ENCODE measurements at places on chromosomes 7 and 10. TPM values are rescaled to one million over a fixed set of nuclear protein-coding genes. Genes with fewer than 3 reads are reported as not detected.

Gene PRR15
- total RNA-seq, result 8.9 TPM

Gene ABCA13
- 0.83 TPM for total RNA-seq

- H3K36me3 ChIP-seq, result no peaks in the 10 kb centered on the region
- H3K27me3 ChIP-seq, result no peaks in the 10 kb centered on the region
- H3K4me1 ChIP-seq, result no peaks in the 10 kb centered on the region
Measured at GRCh38 chr10:62506371-62506770, 132.2 kb downstream of the ZNF365 start.

Gene EBF3
- total RNA-seq, result 0.80 TPM

Gene CRPPA
- 3.2 TPM for total RNA-seq

Gene GOLGA7B
- total RNA-seq, result under 0.01 TPM

- no peak overlapping the region for H3K27ac ChIP-seq
- H3K4me3 ChIP-seq, result no peak overlapping the region
- H3K4me1 ChIP-seq, result no peaks in the 10 kb centered on the region
- no peaks in the 10 kb centered on the region for H3K27me3 ChIP-seq
- no peak for DNase-seq
Measured at GRCh38 chr10:18418541-18419215, 232.7 kb downstream of the NSUN6 start.

DNA sequence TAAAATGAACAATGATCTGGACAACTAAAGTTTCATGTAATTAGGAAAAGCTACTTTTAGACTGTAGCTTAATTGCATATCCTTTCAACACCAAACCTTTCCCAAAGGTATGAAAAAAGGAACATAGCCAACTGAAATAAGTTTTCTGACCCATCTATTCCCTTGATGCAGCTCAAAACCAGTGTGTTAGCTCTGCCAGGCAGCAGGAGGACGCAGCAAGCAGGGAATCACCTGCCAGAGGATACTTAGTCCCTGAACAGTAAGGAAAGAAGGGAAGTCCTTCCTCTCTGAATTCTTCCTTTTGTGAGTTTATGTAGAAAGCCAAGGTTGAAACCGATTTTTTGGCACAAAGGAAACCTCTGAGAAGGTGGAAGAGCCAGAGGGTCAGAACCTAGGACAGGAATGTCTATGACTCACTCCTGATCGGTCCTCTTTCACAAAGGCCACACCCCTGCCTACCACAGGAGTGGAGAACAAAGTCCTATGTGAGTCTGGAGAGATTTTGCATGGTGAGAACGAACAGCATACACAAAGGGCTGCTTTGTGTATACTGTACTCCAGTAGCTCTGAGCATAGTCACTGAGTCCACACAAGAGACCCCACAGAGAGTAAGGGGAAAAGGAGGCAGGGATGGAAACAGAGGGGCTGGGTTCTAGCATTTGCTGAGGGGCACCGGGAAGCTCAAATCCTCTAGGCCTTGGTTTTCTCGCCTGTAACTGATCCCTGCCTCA is 68.8 kb upstream of the GSDME start:
- H3K27ac ChIP-seq, result peak overlapping the region; percentile 19
- no peaks in the 10 kb centered on the region for H3K36me3 ChIP-seq
- H3K4me1 ChIP-seq, result peaks cover 7% of the 10 kb centered on the region
- no peak overlapping the region for H3K4me3 ChIP-seq

GRCh38 chr7:130669085-130669700 is 645 bp upstream of the COPG2 start:
- peak overlapping the region; percentile 64 for H3K4me3 ChIP-seq
- H3K4me1 ChIP-seq, result peaks cover 2% of the 10 kb centered on the region
- H3K27me3 ChIP-seq, result no peaks in the 10 kb centered on the region
- H3K36me3 ChIP-seq, result no peaks in the 10 kb centered on the region
- no peak for DNase-seq
- H3K27ac ChIP-seq, result peak overlapping the region; percentile 86

DNA sequence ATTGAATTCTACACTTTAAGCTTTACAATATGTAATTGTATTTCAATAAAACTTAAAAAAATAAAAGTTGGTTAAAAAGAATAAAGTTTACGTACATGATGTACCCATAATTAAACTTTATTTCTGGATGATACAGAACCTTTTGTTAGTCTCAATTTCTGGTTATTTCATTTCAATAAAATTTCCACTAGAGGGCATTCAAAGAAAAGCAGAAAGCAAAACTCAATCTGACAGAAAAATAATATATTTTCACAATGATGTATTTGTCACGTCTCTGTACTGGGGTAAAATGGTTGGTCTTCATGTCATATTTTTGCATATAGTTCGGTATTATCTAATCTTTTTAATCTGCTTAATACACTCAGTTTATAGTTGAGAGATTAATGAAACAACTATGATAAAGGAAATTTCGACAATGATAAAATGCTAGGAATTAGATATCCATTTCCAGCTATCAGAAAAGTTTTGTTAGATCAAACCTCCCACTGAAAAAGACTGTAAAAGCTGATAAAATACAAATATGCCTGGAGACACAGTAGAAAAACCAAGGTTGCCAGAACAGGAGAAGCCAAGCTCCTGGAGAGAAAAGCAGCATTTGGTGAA is 27.4 kb downstream of the ASZ1 start:
- no peaks in the 10 kb centered on the region for H3K36me3 ChIP-seq
- H3K27ac ChIP-seq, result no peak overlapping the region
- no peak for DNase-seq
- no peak overlapping the region for H3K4me3 ChIP-seq

Gene PLAC9
- total RNA-seq, result 13.8 TPM

GRCh38 chr10:86303626-86304025 is 63.0 kb downstream of the GRID1 start:
- no peak for DNase-seq
- H3K27ac ChIP-seq, result no peak overlapping the region

DNA sequence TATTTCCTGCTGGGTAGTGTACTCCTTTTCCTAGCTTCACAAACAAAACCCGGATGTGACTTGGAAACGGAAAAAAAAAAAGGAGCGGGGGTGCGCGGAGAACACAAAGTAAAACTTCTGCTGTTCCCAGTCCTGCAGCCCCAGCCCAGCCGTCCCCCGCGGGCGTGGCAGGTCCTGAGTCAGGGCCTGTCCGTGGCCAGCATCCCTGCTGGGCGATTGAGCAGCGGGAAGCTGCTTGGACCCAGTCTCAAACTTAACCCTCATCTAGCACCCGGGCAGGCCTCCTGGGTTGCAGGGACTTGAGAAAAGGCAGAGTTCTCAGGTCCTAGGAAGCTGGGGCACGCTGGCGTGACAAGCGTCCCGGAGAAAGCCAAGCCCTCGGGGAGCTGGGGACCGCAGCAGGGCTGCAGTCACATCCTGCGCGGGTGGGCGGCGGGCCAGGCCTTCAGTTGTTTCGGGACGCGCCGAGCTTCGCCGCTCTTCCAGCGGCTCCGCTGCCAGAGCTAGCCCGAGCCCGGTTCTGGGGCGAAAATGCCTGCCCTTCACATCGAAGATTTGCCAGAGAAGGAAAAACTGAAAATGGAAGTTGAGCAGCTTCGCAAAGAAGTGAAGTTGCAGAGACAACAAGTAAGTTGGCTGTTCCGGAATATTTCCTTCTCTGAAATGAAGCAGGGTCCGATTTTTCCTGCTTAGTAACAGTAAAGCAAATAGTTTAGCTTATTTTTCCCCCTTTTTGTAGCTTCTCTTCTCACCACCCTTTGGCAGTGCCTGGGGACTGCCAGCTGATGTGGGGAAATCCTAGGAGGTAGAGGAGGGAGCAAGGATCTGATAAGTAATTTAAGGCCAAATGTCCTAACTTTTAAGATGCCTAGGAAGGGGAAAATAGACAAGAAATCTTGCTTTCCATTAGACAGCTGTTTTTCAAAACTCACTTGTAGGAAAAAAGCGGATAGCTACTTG is at the start of gene GNG11:
GNG11 (plus strand) TSS at position 129 of the 960 bp plus-strand sequence; CDS start at position 532, 403 bp downstream.
- peak within 1 kb of the TSS; percentile 80 for H3K4me3 ChIP-seq
- peak within 1 kb of the TSS; percentile 91 for H3K27ac ChIP-seq
- DNase-seq, result peak; percentile 87
- H3K36me3 ChIP-seq, result no peaks in the 10 kb centered on the region
- no peaks in the 10 kb centered on the region for H3K27me3 ChIP-seq
- peaks cover 3% of the 10 kb centered on the region for H3K4me1 ChIP-seq

- no peak overlapping the region for H3K27ac ChIP-seq
- H3K4me3 ChIP-seq, result no peak overlapping the region
- H3K36me3 ChIP-seq, result no peaks in the 10 kb centered on the region
Measured at GRCh38 chr10:98748298-98748697, 301.6 kb upstream of the HPS1 start.

DNA sequence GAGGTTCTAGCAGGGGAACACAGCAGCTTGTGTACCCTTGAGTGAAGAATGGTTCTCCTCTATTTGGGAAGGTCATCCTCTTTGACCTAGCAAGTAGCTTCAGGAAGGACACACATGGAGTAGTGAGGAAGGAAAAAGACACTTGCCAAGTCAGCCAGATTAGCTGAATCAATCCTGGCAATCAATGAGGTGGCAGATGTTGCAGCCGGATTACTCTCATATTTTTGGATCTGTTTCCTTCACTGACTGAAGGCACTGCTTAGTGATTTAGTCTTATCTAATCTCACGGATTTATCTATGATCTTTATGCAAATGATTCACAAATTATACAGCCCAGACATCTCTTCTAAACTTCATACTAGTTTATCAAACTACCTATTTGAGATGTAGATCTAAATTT is 218.8 kb downstream of the GPR158 start:
- no peaks in the 10 kb centered on the region for H3K27me3 ChIP-seq
- H3K4me1 ChIP-seq, result no peaks in the 10 kb centered on the region
- H3K36me3 ChIP-seq, result no peaks in the 10 kb centered on the region

Gene SLC26A3
- total RNA-seq, result not detected

DNA sequence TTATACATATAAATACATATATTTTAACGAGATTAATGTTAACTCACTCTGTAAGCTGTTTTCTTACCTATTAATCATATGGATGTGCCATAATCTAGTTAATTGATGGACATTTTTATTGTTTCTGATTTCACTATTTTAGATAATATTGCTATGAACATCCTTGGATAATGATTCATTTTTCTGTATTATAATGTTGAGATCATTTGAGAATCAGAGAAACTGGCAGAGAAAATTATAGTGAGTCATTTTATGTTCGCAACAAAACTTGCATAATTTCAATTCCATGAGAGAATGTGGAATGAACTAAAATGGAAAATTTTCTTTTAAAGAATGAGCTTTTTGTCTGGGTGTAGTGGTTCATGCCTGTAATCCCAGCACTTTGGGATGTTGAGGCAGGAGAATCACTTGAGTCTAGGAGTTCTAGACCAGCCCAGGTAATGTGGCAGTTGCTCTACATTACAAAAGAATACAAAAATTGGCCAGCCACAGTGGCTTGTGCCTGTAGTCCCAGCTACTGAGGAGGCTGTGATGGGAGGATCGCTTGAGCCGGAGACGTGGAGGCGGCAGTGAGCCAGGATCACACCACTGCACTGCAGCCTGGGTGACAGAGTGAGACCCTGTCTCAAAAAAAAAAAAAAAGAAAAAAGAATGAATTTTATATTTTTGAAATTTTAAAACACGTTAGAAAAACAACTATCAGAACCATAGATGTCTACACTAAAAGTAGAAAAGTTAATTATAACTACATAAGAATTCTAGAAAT is 40.5 kb downstream of the PAPSS2 start:
- no peak overlapping the region for H3K4me3 ChIP-seq
- peaks cover 10% of the 10 kb centered on the region for H3K4me1 ChIP-seq
- DNase-seq, result no peak
- no peaks in the 10 kb centered on the region for H3K36me3 ChIP-seq
- H3K27me3 ChIP-seq, result no peaks in the 10 kb centered on the region

GRCh38 chr10:101346177-101346576 is 7.8 kb upstream of the BTRC start:
- H3K4me3 ChIP-seq, result no peak overlapping the region
- no peaks in the 10 kb centered on the region for H3K4me1 ChIP-seq
- H3K36me3 ChIP-seq, result no peaks in the 10 kb centered on the region
- H3K27me3 ChIP-seq, result no peaks in the 10 kb centered on the region
- H3K27ac ChIP-seq, result no peak overlapping the region

DNA sequence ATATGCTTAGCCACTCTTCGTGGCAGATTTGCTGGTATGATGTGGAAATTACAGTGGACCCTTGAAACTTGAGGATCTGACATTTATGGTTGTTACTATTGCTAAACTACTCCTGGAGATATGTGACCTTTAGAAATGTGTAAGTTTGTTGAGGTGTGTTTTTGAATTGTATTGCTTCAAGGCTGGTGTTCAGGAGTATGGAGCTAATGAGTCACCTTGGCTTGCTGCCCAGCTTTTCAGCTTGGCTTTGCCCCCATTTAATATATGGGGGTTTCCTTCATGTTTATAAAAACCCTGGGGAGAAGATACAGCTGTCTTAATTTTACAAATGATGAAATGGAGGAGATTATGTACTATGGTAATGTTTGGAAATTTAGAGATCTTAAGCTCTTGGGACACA is 11.6 kb downstream of the HBP1 start:
- H3K4me3 ChIP-seq, result no peak overlapping the region
- peaks cover 12% of the 10 kb centered on the region for H3K4me1 ChIP-seq
- H3K36me3 ChIP-seq, result no peaks in the 10 kb centered on the region
- peak; percentile 44 for DNase-seq
- H3K27ac ChIP-seq, result no peak overlapping the region

DNA sequence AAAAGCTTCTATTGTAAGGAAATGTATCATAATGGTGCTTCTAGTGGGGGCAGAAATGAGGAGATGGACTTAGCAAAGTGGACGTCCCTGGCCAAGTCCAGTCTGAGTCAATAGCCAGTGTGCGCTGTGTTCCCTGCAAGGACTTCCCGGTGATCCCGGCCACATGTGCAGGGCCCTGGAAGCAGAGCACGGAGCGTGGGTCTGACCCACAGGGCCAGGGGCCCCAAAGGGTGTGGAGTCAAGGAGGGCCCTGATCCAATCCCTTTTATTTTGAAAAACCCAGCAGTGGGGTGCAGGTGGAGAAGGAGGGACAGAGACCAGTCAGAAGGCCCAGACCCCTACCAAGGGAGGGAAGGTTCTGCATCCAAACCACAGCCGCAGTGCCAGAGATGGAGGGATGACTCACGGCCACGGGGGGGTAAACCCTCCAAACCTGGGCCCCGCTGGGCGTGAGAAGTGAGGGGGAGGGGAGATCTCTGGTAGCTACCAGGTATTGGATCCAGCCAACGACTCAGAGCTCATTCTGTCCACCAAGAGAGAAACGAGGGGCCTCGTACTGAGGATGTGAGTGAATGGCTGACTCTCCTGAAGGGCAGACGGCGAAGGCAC is 57.2 kb upstream of the VIPR2 start:
- H3K4me1 ChIP-seq, result no peaks in the 10 kb centered on the region
- H3K36me3 ChIP-seq, result no peaks in the 10 kb centered on the region
- no peaks in the 10 kb centered on the region for H3K27me3 ChIP-seq
- no peak overlapping the region for H3K27ac ChIP-seq
- H3K4me3 ChIP-seq, result no peak overlapping the region

DNA sequence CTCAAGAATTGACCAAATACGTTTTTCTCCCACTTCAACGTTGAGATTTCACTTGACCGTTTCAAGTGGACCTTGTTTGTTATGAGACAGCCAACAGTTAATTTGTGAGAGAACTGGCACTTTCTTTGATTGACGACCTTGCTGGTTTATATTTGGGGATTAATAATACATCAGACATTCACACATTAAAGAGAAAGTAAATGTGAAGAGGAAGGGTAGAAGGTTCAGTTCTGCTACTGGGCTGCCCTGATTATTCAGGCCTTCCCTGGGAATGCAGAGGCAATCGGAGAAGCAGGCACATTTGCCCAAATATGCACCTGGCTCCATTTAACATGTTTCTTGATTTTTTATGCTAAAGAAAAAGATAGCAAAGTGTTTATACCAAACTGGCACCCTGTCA is 114.1 kb downstream of the POU6F2 start:
- no peak for DNase-seq
- H3K36me3 ChIP-seq, result no peaks in the 10 kb centered on the region
- no peak overlapping the region for H3K27ac ChIP-seq
- no peaks in the 10 kb centered on the region for H3K27me3 ChIP-seq

Gene HHEX
- 5.2 TPM for total RNA-seq

Gene MRLN
- total RNA-seq, result not detected

Gene SPAG6
- 0.95 TPM for total RNA-seq
